ENCODE measurements at places on chromosomes 2 and 18.
A peak's percentile ranks its signal among the peaks of the same experiment; 100 is the strongest.

- DNase-seq, result no peak
These were observed 40.8 kb upstream of the MAPRE2 start for GRCh38 chr18:35000457-35000856.

GRCh38 chr2:17912266-17912691, 33.8 kb downstream of the KCNS3 start:
- no peak for DNase-seq

GRCh38 chr2:123644053-123644452, 381.0 kb upstream of the CNTNAP5 start:
- no peak for DNase-seq

DNA sequence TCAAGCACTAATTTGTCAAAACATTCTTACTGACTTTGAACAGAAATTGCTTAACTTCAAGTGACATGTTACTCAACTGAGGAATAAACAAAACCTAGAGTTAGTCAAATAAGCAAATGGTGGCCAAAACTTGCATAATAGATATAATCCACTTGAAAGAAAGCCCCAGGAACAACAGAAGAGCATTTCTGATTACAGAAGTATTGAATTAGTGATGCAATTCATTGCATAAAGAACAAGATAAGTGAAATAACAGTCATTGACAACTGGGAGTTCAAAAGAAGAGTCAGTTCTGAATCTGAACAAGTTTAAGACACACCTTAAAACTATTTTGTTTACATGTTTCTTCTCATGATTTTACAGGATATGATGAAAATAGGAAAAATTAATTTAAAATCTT, 30.8 kb downstream of the COBLL1 start:
- DNase-seq, result no peak

- DNase-seq, result no peak
These were observed 254.9 kb upstream of the SIX3 start for GRCh38 chr2:44686561-44686960.

DNA sequence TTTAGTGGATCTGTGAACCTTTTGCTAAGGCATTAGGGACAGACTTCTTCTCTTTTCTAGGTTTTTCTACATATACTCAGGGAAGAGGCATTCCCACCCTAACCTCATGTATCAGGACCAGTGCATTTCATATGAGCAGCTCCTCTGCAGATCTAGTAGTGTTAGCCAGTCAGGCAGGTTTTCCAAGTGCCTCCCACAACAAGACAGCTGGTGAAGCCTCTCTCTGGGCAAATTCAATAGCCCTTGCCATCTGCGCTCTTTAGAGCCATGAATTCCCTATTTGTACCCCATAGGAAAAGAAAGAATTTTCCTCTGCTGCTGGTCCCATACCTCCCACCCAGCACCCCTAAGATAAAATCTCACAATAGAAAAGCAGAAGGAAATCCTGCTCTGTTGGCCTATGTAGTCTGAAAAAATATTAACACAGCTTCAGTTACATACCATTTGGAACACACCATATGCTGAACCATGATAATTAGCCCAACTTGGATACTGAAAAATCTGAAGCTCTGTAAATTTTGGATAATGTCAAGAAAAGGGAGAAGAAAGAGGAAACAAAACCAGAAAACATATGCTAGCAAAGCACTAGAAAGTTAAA, 1354.6 kb upstream of the NRXN1 start:
- no peak for DNase-seq

GRCh38 chr2:28748176-28748575, 3.5 kb upstream of the PPP1CB start:
- no peak for DNase-seq

GRCh38 chr2:171703574-171704347, 16.5 kb downstream of the DYNC1I2 start:
- DNase-seq, result no peak

- DNase-seq, result peak; percentile 97
These were observed 366.8 kb downstream of the TGIF1 start for GRCh38 chr18:3816610-3817363.

DNA sequence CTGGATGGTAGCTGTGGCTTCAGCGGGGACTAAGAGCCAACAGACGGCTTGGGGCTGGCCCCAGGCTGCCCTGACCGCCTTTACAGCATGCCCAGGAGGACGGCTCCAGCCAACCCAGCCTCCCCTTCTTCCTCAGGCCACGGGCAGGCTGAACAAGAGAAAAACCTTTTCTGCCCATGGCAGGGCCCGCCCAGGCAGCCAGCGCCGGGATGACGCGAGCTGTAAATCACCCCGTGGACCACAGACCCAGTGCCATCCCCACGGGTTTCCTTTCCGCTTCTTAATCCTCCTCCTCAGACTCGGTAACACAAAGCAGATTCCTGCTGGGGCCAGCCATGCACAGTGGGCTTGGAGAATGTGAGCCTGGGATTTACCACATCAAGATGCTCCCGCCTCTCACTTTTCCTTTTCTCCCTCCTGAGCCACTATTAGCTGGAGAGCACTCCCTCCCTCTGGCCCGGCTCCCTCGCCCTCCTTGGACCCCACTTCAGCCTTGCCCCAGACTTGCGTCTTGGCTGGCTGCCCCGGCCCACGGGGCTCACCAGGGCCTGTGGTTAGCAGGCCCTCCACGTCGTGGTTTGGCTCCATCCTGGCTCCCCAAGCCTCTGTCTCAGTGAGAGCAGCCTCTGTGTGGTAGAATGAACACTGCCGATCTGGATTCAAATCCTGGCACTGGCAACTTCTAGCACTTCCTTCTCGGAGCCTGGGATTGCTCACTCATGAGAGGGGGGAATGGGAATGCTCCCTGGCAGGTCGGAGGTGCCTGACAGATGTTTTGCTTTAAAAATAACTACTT, 31.4 kb downstream of the ATOH8 start:
- DNase-seq, result peak; percentile 30

GRCh38 chr2:111157071-111157661, 36.5 kb downstream of the BCL2L11 start:
- DNase-seq, result no peak

- DNase-seq, result no peak
These were observed 36.8 kb downstream of the MOGAT1 start for GRCh38 chr2:222708274-222708710.

- no peak for DNase-seq
These were observed 51.7 kb downstream of the TNS1 start for GRCh38 chr2:217951091-217951490.

DNA sequence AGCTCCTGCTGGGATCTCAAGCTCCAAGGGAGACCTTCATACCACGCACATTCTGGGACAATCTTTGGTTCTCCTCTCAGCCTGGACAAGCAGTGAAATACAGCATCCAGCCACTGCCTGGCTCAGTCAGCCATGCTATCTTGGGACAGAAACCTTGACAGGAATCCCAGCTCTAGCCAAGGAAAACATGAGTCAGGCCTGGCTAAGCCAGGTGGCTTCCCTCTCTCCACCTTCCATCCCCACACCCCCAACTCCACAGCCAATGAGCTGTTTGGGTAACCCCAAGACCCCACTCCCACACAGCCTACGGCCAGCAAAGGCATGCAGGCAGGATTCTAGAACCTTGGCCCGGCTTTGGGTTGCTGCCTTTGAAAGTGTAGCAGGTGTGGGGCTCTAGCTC, 64.9 kb downstream of the MCFD2 start:
- no peak for DNase-seq

- DNase-seq, result no peak
These were observed 793.5 kb upstream of the SOX11 start for GRCh38 chr2:4898706-4899105.

GRCh38 chr2:18467749-18468360, 92.6 kb downstream of the RDH14 start:
- DNase-seq, result no peak

DNA sequence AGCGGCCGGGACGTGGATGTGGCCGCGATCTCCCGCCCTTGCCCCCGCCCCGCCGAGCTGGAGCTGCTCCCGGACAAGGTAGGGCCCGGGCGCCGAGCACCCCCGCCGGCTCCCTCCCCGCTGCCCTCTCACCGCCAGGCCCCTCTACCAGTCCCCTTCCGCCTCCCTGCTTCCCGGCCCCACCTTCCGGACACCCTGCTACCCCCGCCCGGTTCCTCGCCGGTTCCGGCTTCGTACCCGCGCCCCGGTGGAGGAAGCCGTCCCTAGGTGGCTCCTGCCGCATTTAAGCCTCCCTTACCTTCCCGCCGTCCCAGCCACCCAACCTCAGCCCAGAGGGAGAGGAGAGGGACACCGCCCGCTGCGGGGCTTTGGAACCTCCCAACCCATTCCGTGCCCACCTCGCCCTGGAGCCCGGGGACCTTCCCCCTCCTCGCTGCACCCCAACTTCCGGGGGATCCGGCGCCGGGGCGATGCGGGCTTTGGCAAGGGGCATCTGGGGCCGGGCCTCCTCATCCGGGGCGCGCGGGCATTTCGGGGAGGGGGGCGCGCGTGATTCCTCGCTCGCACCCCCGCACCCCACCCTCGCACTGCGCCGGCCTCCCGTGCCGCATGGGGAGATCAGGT, 475 bp downstream of the B3GNT2 start:
- no peak for DNase-seq

- no peak for DNase-seq
These were observed 19.5 kb downstream of the WIPF1 start for GRCh38 chr2:174577967-174578589.

GRCh38 chr2:3736112-3736511, 32.7 kb downstream of the DCDC2C start:
- DNase-seq, result no peak

DNA sequence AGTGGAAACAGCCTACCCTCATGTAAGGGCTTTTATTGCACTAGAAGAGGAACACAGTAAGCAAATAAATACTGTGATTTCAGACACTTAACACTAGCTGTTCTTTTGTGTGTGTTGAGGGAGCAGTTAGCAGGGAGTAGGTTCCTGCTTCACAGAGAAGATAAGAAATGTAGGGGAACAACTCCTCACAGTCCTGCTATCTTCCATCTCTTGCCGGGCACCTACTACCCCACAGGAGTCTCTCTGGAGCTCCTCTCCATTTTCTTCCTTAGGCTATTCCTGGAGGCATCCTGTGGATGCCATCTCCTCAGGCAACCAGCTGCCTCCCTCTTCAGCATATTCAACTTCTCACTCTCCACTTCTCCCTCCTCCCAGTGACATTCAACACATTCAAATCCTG, 145.0 kb downstream of the SRBD1 start:
- no peak for DNase-seq

DNA sequence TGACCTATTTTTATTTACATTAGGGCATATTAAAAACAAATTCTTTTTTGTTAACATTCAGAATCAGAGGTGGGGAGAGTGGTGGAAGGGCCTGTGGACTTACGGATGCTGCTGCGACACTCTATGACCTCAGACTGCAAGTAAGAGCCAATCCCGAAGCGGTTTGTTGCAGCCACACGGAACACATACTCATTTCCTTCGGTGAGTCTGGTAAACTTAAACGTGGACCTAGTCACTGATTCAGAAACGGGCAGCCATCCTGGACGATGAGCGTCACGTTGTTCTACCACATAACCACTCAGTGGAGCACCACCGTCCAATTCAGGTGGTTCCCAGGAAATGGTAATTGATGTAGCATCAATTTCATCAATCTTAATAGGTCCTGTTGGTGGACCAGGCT, 61.9 kb downstream of the PLEKHA3 start:
- DNase-seq, result no peak

DNA sequence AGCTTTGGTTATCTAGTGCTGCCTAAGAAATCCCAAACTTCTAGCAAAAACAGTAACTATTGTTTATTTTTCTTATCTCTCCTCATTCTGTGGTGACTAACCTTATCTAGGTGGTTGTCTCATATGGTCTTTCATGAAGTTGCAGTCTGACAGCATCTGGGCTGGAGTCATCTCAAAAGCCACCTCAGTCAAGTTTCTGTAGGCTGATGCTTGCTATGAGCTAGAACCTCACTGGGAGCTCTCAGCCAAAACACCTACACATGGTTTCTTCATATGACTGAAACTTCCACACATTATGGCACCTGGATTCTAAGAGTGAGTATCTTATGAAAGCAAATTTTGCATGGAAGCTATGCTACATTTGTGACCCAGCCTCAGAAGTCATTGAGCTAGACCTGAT, 596.4 kb upstream of the VRK2 start:
- no peak for DNase-seq

- DNase-seq, result no peak
These were observed 159.3 kb upstream of the GULP1 start for GRCh38 chr2:188132385-188132784.

All from BJ (cell line).